Adipocyte (in vitro differentiated cells): ENCODE measurements at places on chromosomes 5 and 9.
A peak's percentile ranks its signal among the peaks of the same experiment; 100 is the strongest.

GRCh38 chr5:55022450-55022849 lies 1.6 kb upstream of the GZMK start:
- DNase-seq = no peak

DNA sequence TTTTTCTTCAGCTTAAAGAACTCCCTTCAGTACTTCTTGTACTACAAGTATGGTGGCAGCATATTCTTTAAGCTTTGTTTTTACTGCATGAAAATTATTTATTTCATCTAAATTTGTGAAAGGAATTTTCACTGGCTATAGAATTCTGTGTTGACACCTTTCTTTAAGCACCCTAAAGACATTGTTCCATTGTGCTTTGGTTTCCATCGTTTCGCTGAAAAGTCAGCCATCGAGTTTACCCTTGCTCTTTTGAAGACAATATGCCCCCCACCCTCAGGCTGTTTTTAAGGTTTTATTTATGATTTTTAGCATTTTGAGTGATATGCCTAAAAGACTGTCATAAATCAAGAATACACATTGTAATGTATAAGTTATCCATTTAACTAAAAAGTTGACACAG lies 27.3 kb upstream of the COL5A1 start:
- DNase-seq = no peak

- no peak for DNase-seq
Observed at GRCh38 chr9:105004466-105005090, 76.6 kb upstream of the ABCA1 start.

- DNase-seq = no peak
Observed at GRCh38 chr9:137664676-137665075, 45.9 kb downstream of the EHMT1 start.

GRCh38 chr9:34456746-34457145 lies 1.6 kb downstream of the FAM219A start:
- DNase-seq = no peak

- no peak for DNase-seq
Observed at GRCh38 chr5:31598640-31599611, 40.0 kb upstream of the PDZD2 start.

DNA sequence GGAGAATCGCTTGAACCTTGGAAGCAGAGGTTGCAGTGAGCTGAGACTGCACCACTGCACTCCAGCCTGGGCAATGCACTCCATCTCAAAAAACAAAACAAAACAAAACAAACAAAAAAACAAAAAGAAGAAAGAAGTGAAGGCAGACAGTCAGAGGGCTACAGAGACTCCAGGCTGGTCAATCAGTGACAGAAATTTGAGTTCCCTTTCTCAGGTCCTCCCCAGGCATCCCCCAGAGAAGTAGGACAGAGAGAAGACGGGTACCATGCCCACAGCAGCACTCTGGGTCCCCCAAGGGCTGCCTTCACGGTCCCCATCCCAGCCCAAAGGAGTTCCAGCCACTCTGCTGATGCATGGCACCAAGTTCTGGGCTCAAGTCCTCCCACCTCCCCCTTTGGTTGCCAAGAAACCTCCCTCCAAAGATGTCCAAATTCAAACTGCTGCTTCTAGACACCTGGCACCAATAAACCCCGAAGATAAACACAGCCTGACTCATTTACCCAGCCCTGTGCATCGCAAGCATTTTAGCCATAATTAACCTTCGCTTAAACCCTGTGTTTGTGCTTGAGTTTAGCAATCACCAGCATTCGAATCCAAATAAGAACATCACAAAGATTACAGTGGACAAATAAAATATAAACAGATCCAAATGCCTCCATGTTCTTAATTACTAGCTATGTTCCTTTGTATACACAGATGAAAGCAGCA lies 24.0 kb downstream of the SEMA4D start:
- DNase-seq = peak; percentile 68

- no peak for DNase-seq
Observed at GRCh38 chr5:56279291-56279690, 46.2 kb upstream of the ANKRD55 start.

DNA sequence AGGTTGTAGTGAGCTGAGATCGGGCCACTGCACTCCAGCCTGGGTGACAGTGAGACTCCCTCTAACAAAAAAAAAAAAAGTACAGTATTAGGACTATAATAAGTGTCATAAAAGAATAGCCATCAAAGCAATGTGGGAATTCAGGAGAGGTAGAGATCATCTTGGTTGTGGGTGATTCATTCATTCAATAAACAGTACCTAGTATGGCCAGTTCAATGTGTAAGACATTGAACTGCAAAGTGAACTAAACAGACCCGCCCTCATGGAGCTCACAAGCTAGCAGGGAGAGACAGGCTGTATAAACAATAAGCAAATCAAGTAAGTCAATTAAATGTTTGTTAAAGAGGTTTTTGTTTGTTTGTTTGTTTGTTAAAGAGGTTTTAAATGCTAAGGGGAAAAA lies 146.1 kb upstream of the RANBP3L start:
- no peak for DNase-seq

DNA sequence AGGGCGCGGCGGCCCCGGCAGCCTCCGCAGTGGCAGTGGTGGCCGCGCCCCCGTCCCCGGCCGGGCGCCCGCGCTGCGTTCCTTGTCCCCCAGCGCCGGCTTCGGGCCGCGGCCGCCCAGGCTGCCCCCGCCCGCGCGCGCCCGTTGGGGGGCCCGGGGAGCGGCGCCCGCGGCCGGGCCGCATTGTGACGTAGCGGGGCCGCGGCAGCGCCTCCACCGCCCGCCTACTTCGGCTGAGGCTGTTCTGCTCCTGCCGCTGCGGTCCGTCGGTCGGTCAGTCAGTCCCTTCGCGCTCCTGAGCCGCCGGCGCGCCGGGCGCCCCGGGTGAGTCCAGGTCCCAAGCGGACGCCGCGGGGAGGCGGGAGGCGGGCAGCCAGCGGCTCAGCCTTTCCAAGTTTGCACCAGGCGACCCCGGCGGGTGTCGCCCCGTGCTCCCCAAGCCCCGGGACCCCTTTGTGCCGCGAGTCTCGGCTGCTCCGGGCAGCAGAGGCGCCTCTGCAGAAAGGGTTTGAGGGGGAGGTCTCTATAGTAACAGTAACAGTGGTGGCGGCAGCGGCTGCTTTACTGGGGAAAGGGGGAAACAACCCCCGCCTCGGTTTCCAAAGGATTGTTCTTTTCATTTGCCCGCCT lies at the start of gene SNCAIP:
SNCAIP (plus strand) TSS at position 277 of the 630 bp plus-strand sequence. CDS start 78,898 bp downstream, outside the sequence.
- peak; percentile 78 for DNase-seq

DNA sequence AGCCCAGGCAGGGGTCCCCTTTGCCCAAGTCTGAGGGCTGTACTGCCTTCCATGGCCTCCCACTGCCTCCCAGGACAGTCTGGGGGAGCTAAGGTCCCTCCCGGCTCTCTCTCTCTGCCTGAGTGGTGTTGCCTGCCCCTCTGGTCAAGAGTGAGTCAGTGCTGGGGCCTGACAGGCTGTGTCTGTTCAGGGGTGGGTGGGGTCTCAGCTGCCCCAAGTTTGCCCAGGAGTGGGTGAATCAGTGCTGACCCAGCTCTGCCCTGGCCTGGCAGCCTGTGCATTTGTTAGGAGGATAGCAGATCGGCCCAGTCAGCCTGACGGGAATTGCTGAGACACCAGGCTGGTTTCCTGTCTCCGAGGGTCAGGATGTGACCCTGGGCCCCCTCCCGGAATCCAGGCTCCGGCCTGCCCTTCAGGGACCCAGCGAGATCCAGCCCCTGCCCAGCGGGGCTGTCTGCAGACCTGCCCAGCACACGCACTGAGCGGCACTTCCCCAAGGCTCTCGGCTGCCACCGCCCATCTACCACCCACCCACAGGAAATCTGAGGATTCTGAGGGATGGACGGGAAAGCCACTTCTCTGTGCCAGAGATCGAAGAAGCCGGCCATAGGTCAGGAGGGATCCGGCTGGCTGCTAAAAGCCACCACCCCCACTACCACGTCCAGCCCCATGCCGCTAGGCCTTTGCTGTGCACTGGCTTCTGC lies 15.9 kb downstream of the ENG start:
- DNase-seq = peak; percentile 89
